ENCODE measurements at places on chromosomes 16 and 17. TPM values are rescaled to one million over a fixed set of nuclear protein-coding genes. Genes with fewer than 3 reads are reported as not detected.

Gene KRTAP16-1
- polyA plus RNA-seq, result not detected

Gene MYH3
- polyA plus RNA-seq, result 6.4 TPM

Gene PRR35
- 6.6 TPM for polyA plus RNA-seq

Gene KRTAP3-2
- polyA plus RNA-seq, result not detected

Gene NSRP1
- polyA plus RNA-seq, result 47.6 TPM

Gene CCL3
- polyA plus RNA-seq, result 3.9 TPM

Gene CALCOCO2
- 94.4 TPM for polyA plus RNA-seq
